Hepatocyte (in vitro differentiated cells): ENCODE measurements at places on chromosomes 12 and 14. TPM values are rescaled to one million over a fixed set of nuclear protein-coding genes. Genes with fewer than 3 reads are reported as not detected.

- no peak for DNase-seq
Observed at GRCh38 chr12:79987731-79988130, 52.8 kb upstream of the PPP1R12A start.

DNA sequence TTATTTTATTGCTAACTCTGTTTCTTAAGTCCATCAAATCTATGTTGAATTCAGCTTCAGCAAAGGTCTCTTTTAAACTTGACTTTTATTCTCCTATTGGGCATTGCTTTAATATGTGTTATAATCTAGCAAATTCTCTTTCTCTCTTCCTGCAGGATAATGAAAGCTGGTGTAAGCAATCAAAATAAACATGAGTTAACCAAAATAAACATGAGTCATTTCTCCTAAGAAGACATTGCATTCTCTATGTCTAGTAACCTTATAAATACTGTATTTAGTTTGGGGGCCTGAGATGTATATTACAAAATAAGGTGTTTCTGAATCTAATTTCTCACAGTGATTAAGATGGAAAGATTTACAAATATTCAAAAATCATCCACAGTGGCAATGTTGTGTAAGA is 739.1 kb upstream of the ATXN7L3B start:
- no peak for DNase-seq

- no peak for DNase-seq
Observed at GRCh38 chr14:100605706-100606686, 18.8 kb upstream of the BEGAIN start.

DNA sequence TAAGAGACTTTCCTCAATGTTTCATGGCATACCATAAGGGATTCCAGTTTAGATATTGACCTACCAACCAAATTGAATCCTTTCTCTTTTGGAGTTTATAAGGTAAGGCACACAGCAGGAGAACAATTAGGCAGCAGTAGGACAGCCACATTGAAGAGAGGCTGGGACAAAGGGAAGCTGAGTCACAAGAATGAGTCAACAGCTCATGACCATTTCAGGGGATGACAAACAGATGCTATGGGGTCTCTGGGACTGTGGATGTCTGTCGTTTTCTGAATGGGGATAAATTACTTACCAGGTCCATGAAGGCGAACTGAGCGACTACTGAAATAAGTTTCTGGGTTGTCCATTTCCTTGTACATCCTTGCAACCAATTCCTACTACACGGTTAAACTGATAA is 48.6 kb upstream of the E2F7 start:
- DNase-seq = no peak

DNA sequence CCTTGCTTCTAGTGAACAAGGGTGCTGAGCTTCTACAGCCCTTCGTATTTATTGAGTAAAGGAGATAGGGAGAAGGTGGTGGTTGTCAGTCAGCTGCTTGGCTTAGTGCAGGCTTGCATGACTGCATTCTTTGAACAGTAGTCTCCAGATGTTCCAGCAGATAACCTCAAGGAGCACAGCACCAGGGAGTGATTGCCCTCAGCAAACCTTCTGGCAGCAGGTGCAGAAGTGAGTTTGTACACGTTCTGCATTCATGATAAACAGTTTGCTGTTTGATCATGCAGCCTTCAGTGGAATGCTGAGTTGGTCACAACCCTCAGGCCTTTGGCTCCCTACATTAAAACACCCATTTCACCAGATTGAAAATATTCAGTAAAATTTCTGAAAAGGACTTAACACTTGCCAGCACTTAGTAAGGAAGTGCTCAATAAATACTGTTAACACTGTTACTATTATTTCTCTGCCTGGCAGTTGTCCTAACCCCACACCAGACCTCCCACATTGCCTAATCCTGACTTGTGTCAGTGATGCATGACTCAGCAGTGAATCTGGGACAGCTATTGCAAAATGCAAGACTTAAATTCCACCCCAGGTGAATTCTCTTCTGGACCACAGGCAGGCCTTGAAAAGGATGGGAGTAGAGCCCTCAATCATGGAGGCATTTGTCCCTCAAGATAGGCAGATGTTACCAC is 18.9 kb upstream of the CARMIL3 start:
- no peak for DNase-seq

GRCh38 chr12:46459111-46459510 is 86.5 kb upstream of the SLC38A2 start:
- DNase-seq = no peak

The SPX gene
- 0.63 and 1.3 TPM in 2 replicates for total RNA-seq

The POTEG gene
- total RNA-seq = not detected in 2 replicates
